ENCODE measurements at places on chromosomes 5 and 9.
A peak's percentile ranks its signal among the peaks of the same experiment; 100 is the strongest.

DNA sequence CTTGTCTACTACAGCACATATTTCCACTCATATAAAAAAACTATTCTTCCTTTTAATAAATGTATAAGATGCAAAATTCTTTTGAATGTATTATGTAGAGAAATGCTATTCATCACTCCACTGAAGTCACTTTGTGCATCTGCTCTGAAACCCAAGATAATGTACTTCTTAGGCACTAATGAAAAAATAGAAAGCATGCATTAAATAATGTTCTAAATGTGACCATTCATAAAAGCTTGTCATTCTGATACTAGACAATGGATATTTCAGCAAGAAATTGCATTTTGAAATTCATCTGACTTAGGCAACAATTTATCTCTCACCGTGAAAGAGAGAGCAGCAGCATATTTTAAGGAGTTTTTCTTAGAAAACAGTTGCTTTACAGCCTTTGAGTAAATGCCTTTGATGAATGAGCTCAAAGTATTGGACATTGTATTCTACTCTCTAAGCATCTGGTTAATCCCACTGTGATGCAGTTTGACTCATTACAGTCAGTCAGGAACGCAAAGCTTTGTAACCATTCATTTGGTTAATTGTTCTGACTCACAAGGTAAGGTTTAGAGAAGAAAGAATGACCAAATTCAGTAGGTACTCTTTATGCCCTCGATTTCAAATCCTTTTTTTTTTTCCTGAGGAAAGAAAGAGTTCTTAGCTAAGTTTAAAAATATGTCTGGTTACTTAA, 2233.8 kb upstream of the C9orf72 start:
- no peak for DNase-seq

DNA sequence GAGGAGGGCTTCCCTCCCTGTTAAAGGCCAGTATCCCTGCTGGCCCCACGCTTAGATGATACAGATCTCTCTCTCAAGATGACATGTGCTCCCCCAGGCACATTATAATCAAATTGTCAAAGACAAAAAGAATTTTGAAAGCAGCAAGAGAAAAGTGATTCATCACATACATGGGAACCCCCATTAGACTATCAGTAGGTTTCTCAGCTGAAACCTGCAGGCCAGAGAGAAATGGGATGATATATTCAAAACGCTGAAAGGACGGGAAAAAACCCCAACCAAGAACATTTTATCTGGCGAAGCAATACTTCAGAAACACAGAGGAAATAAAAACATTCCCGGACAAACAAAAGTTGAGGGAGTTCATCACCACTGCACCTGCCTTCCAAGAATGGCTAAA, 78.7 kb downstream of the CAMSAP1 start:
- DNase-seq = no peak

GRCh38 chr9:34980181-34980761, 9.3 kb upstream of the DNAJB5 start:
- DNase-seq = no peak

DNA sequence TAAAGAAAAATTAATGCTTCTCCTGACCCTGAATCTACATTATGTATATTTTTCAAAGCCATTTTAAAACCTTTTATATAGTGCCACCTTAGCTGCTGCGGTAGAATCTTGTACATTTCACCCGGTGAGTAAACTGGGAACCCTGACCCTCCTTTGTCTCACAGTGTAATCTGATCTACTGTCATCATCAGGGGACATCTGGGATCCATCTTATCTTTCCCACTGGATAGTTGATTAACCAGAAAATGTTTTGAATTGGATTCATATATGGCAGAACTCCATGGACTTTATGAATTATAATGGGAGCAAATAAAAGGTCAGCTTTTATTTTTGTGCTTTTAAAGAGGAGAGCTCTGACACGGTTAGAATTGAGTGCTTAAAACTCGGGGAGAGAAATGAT, 95.0 kb downstream of the ADAMTSL1 start:
- no peak for DNase-seq

GRCh38 chr9:89477811-89478630, 19.9 kb downstream of the SEMA4D start:
- peak; percentile 66 for DNase-seq

DNA sequence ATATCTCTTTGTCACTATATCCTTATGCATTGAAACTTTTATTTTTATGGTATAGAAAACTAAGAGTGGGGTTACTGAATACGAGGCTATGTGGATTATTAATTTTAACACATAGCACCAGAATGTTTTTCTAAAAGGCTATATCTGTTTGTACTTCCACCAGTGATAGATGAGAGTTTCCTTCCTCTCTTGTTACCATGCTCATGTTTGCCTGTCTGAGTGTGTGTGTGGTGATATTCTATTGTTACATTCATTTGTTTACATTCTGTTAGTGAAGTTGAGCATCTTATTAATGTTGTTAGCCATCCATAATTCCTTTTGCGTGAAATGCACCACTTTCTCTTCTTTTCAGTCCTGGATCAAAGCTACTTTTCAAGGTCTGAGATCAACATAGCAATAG, 54.1 kb upstream of the ALDH1A1 start:
- DNase-seq = no peak

GRCh38 chr9:112783551-112783954, 33.0 kb downstream of the SNX30 start:
- no peak for DNase-seq

- DNase-seq = no peak
These were observed 1.6 kb downstream of the SH2D3C start for GRCh38 chr9:127776924-127777289.

- no peak for DNase-seq
These were observed 11.5 kb downstream of the CCDC152 start for GRCh38 chr5:42768106-42768504.

- DNase-seq = no peak
These were observed 182.5 kb downstream of the CDK5RAP2 start for GRCh38 chr9:120397453-120397852.

Measured in stimulated activated CD4-positive, alpha-beta T cell treated with anti-CD3 and anti-CD28 coated beads, Interleukin-4, amount 100 ng/mL, for 24 hours (primary cell).